T-helper 9 cell (primary cell): ENCODE measurements at places on chromosomes 16 and 17.
A peak's percentile ranks its signal among the peaks of the same experiment; 100 is the strongest.

DNA sequence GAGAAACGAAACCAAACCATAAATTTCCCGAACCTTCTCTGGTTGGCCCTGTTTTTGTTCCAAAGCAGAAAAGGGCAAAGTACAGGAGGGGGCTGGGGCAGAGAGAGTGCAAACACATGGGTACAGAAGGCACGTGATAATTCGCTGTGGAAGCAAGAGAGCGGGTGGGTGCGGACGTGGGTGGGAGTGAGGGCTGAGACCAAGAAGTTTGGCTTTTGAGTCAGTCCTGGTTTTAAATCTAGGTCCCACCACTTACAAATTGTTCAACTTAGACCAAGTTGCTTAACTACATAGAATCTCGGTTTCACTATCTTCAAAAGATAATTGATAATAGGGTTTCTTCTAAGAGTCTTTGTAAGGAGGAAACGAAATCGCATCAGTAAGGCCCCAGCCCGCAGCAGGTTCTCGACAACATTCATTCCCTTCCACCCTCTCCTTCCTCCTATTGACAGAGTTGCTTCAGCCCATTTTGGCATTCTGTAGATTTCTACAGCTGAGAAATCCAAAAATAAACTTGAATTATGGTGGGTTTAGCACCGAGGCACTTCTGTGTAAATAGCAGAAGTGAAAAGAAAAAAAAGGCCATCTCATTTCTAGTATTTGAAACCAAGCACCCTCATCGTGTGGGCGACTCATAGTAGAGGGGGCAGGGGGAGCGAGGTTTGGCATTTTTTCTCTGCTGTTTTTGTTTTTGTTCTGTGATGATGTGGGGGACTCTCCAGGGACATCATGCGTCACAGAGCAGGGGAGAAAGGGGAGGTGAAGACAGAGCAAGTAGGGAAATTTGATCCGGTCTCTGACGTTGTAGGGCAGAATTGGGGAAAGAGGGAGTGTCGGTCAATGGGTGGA is 33.6 kb upstream of the CCR7 start:
- DNase-seq, result peak; percentile 50

DNA sequence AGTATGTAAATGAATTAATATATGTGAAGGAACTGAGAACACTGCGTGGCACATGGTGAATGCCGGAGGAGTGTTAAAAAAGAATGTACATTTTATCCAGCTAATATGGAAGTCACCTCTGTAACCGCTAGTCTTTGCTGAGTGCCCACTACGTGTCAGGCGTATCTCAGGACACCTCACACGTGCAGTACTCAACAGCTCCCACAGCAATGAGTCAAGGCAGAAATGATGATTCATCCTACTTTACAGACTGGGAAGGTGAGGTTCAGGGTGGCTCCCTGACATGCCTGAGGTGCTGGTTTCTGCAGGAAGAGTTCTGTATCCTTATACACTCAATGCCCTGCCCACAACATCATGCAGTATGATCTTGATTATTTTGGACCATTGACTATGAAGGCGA is 487.0 kb downstream of the HAPSTR1 start:
- no peak for DNase-seq

GRCh38 chr16:50390914-50391716 is 22.3 kb upstream of the BRD7 start:
- DNase-seq, result no peak

- no peak for DNase-seq
Observed at GRCh38 chr17:47816111-47816735, 5.4 kb downstream of the OSBPL7 start.

- DNase-seq, result no peak
Observed at GRCh38 chr17:82967268-82968032, 112.0 kb upstream of the METRNL start.

- DNase-seq, result peak; percentile 59
Observed at GRCh38 chr17:82019690-82020571, 2.7 kb downstream of the CENPX start.

DNA sequence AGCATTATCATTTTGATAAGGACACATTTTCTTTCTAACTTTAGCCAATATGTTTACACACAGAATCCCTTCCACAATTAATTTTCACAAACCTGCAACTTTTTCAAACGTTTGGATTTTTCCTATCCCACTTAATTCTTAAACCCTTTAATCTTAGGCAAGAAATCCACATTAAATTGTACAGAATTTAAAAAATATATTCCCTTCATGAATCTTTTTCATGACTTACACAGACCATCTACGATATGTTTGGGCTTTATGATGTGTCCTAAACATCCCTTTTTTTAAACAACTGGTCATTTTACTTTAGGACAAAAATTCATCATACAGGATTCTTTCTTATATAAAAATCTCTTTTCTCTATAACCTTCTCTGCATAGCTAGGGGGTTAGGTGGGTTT is 241.5 kb upstream of the CNTNAP4 start:
- DNase-seq, result no peak

DNA sequence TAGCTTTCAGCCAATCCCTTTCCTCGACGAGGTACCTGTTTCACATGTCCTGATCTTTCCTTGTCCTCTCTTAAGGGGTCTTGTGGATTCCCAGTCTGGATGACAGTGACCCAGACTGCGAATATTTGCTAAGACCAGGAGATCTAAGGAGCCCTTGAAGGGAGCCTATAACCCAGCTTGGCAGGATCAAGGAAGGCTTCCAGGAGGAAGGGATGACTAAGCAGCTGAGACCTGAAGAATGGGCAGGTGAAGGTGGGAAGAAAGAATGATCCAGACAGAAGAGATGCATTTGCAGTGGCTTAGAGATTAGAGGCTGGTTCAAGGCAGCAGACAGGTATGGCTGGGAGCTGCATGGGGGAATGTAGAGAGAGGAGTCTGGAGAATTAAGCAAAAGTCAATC is 1.9 kb upstream of the PDK2 start:
- no peak for DNase-seq

GRCh38 chr17:60039847-60040442 is 38.8 kb downstream of the HEATR6 start:
- no peak for DNase-seq

GRCh38 chr16:85948138-85948509 is 49.2 kb downstream of the IRF8 start:
- no peak for DNase-seq

DNA sequence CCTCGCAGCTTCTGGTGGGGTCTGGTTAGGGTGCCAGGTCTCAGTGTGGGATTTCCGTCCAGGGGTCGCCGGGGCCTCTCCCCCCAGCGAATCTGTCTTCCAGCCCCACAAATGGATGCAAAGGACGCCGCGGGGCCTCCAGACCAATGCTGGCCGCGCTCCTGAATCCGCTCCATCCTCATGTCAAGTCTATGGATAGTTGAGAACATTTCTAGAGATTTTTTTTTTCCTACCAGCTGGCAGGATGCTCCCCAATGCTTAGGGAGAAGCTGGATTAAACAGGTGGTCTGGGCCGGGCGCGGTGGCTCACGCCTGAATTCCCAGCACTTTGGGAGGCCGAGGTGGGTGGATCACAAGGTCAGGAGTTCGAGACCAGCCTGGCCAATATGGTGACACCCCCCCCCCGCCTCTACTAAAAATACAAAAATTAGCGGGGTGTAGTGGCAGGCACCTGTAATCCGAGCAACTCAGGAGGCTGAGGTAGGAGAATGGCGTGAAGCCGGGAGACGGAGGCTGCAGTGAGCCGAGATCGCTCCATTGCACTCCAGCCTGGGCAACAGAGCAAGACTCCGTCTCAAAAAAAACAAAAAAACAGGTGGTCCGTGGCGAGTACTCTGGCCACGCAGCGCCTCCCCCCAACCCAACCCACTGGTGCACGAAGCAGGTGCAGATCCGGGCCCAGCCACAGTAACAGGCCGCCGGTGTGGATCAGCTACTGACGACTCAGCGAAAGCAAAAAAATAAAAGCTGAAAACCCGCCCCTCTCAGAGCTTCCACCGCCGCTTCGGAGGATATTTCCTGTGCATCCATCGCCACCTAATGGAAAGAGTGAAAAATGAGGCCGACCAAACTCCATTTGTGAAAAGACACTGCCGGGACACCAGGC is 1.1 kb upstream of the NXN start:
- peak; percentile 66 for DNase-seq

DNA sequence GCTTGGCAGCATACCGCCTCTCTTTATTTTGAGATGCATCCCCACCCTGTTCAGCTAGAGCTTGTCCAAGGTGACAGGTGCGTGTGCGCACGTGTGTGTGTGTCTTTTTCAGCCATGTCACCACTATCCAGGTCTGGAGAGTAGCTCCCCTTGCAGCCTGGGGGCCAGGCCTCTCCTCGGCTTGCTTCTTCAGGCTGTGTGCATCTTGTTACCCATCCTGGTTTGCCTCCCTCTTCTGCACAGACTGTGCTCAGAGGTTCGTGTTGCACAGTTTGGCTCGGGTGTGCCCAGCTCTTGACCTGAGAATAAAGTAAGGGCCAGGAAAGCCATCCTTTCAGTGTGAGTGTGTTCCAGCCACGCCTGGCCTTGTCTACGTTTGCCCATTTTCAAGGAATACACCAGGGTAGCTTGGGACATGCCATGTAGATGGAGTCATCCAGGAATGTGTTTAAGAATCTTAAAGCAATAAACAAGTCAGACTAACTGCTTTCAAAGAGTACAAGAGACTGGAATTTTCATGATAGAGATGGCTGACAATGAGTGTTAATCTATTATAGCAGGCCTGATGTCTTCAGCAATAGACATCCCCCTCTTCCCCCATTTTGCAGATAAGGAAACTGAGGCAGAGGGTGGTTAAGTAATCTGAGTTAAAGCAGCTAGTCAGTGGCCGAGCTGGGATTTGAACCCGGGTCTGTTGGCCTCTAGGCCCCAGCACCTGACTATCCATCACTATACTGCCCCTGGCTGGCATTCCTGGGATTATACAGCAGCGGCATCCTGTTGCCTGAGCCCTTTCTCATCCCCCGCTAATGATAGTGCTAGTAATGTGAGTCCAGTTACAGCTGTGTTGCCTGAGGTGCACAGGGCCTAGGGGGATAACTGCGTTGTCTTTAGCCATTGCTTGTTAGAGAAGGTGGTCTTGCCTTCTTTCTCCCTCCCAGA is 77.9 kb downstream of the KSR1 start:
- no peak for DNase-seq

GRCh38 chr17:67221062-67221998 is 23.7 kb downstream of the HELZ start:
- DNase-seq, result peak; percentile 16

GRCh38 chr16:75097941-75098901 is 18.4 kb downstream of the LDHD start:
- DNase-seq, result peak; percentile 67

GRCh38 chr17:17876959-17877528 is 40.3 kb upstream of the SREBF1 start:
- DNase-seq, result no peak

GRCh38 chr17:63946440-63947363 is 14.6 kb upstream of the CD79B start:
- peak; percentile 44 for DNase-seq

- DNase-seq, result no peak
Observed at GRCh38 chr17:4947010-4947410, 1.3 kb downstream of the PFN1 start.

DNA sequence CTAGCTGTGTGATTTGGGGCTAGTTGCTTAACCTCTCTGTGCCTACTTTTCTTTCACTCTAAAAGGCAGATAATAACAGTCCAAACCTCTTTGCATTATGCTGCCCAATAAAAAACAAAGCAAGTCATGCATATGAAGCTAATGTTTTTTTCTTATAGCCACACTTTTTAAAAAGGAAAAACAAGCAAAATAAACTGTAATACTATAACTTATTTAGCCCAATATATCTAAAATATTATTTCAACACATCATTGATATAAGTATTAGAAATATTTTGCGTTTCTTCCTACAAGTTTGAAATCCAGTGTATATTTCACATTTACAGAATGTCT is 22.4 kb downstream of the ANKRD40 start:
- no peak for DNase-seq

DNA sequence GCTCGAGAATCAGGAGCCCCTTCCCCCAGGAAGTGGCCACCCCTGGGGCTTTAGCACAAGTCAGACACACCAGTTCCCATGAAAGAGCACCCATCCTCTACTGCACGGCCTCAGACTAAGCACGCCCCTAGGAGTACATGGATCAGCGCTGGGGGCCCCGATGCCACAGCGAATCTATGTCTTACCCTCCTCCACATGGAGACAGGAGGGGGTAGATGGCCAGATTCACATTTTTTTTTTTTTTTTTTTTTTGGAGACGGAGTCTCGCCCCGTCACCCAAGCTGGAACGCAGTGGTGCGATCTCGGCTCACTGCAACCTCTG is 3.2 kb upstream of the EXOSC6 start:
- DNase-seq, result no peak

DNA sequence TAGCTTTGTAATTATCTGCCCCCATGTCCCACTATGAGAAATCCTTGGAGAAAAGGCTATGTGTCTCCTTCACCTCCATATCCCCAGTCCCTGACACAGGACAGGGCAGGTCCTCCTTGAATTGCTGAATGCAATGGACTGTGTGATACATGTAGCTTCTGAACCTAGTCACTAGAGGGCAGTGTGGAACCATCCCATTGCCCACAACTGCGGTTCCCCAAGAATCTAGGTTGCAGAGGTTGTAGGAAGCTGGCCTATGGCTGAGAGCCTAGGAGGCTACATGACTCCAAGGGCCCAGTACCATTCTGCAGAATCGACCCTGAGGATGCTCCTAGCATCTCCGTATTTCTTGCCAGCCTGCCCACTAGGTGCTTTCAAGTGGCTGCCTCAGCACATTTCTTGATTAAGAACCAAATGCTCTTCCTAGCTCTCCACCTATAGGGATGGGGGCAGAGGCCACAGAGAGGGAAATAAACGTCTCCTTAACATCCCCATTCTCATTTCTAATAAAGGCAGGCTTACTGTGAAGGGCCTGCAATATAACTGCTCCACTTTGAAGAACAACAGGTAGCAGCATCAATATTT is 394.0 kb downstream of the CA10 start:
- DNase-seq, result peak; percentile 15

DNA sequence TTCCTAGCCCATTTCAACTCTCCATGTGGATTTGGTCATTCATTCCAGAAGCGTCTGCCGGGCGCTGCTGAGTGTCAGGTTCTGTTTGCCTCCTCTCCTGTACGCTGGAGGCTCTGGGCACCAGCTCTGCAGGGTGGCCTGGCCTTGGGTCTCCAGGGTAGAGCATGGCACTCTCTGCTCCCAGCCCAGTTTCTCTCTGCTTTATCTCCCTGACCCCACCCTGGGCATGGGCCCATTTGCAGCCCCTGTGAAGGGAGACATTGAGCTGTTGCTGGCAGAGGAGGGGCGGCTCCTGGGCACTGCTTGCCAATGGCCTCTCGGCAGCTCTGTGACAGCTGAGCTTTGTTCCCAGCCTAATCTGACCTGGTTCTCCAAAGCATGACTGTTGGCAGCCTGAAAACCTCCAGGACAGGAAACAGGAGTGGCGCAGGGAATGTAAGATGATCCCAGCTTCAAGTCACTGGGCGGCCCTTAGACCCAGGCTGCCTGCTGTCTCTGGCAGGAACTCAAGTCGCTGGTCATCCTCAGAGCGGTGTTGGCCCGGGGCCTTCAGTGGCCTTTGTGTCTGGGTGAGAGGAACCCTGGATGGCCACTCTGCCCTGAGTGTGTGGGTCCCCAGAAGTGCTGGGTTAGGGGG is 146.8 kb downstream of the SEC14L1 start:
- no peak for DNase-seq
